8988T (cell line): ENCODE measurements at places on chromosomes 6 and 20.
A peak's percentile ranks its signal among the peaks of the same experiment; 100 is the strongest.

GRCh38 chr20:8621001-8621400, 447.9 kb upstream of the PLCB4 start:
- no peak for DNase-seq

- DNase-seq, result no peak
These were observed 11.2 kb upstream of the MMP24 start for GRCh38 chr20:35215066-35215956.

DNA sequence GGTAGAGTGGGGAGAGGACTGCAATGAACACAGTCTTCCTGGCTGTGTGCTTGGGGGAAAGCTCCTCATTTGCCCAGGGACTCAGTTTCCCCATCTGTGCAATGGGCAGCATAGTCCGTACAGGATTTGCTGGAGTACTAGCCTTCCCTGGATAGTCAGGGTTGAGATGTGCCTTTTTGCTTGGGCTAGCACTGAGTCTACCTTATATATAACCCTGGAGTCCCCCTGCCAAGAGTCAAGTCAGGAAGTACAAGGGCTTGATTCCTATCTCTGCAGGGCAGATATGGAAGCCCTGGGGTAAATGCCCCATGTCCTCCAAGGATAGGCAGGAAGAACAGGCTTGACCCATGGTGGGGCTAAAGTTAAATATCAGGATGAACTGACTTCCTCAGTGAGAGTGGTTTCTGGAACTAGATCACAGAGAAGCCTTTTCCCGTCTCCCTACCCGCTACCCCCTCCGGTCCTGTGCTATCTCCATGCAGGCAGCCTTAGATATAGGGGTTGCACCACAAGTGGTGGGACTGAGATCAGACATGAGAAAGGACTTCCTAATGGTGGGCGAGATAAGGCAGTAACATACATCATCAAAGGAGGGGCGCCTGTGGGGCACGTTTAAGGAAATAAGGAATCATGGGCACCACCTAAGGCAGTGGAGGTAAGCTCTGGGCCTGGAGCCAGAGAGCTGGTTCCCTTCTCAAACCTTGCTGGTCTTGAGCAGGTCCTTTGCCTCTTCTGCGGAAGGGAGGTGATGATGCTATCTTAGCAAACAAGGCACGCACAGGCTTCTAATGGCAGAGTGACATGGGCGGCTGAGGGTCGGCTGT, 157.9 kb downstream of the MRPL14 start:
- no peak for DNase-seq

DNA sequence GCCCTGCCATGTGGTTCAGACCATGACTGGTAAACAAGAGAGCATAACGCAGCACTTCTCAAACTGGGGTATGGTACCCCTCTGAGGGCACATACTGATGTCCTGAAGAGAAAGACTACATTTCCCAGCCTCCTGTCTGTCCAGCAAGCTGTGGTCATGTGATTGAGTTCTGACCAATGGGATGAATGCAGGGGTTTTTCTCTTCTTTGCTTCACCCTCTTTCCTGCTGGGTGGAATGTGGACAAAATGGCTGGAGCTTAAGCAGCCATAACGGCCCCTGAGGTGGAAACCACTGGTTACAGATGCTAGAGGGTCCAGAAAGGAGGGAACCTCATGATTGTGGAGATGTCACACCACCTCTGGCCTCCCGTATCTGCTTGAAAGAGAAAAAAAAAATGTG, 19.4 kb upstream of the KCNB1 start:
- DNase-seq, result no peak

- DNase-seq, result no peak
These were observed 1.7 kb downstream of the RANBP9 start for GRCh38 chr6:13709689-13710551.

GRCh38 chr6:42162812-42163211, 10.4 kb upstream of the GUCA1A start:
- no peak for DNase-seq

- peak; percentile 85 for DNase-seq
These were observed at the start of gene GMNN for GRCh38 chr6:24774696-24775519. Gene GMNN, plus strand, starts transcription at chr6:24774937. Its CDS starts 2,310 bp downstream, at chr6:24777247.

GRCh38 chr6:142152746-142153145, 5.7 kb downstream of the VTA1 start:
- no peak for DNase-seq

- DNase-seq, result no peak
These were observed 125.9 kb upstream of the MLN start for GRCh38 chr6:33929575-33930288.

DNA sequence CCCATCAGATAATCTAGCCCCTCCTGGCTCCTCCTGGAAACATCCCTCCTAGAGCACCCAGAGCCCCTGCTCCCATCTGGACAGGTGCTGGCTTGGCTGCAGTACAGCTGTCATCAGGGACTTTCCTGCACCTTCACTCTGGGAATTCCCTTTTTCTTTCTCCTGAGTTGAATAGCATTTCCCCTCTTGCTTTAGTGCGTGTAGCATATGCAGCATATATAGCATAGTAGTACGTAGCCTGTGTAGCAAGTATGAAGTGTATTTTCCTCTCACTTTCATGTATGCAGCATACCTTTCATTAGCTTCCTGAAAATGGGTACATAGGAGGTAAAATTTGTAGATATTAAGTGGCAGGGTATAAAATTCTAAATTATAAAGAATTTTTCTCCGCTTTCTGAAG, 352.9 kb downstream of the ESR1 start:
- no peak for DNase-seq

- DNase-seq, result no peak
These were observed 166.0 kb downstream of the VEGFA start for GRCh38 chr6:43935921-43936439.

DNA sequence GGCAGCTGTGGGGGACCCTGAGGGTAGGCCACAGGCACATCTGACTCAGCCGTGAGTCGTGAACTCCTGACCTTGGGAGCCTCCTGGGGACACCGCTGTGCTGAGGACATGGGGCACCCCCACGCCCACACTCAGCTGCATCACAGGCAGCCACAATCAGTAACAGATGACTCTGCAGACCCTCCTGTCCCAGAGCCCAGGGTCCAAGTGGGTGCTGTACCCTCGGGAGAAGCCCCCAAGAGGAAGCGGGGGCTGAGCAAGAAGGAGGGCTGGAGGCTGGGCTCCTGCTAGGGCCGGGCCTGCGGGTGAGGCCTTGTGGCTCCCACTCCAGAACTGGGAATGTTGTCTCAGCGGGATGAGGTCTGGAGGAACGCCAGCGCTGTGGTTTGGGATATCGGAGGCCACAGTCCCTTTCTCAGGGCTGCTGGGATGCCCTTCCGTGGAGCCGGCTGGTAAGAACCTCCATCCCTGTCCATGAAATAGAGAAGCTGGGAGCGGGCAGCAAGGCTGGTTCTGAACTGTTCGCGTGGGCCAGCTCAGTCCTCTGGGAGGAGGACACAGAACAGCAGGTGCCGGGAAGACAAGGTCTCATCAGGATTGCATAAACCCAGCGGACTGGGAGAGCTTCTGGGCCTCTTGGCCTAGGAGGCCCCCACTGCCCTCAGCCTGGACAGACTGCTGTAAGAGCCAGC, 3.1 kb upstream of the LAMA5 start:
- DNase-seq, result peak; percentile 82

GRCh38 chr20:16676891-16677290, 52.9 kb upstream of the SNRPB2 start:
- no peak for DNase-seq

- DNase-seq, result no peak
These were observed 14.3 kb downstream of the ENPP1 start for GRCh38 chr6:131822119-131822518.

DNA sequence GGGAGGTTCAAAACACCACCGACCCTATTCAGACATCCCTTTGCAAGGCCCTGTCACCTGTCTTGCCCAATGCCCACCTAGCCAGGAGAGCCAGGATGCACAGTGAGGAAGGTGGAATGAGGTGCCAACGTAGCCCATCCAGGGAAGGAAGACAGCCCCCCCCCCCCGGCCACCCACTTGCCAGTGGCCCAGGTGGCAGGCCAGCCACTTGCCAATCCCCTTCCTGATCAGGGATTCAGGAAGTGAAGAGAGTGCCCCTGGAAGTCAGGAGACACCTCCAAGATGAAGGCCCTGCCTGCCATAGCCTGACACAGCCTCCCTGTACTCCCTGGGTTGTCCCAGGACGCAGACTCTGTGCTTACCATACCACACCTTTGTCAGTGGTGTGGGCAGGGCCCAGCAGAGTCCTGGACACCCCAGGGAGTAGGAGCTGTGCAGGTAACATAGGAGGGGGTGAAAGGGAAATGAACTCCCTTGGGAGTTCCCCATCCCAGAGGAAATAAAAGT, 54.7 kb downstream of the MRPL14 start:
- DNase-seq, result no peak

DNA sequence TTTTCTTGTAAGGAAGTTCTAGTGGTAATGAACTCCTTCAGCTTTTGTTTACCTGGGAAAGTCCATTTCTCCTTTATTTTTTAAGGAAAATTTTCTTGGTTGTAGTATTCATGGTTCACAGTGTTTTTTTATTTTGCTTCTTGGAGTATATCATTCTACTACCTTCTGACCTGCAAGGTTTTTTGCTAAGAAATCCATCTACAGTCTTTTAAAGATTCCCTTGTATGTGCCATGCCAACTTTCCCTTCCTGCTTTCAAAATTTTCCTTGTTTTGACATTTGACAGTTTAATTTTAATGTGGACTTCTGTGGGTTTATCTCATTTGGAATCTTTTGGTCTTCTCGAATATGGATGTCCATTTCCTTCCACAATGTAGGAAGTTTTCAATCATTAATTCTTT, 855.6 kb downstream of the TBC1D32 start:
- no peak for DNase-seq

DNA sequence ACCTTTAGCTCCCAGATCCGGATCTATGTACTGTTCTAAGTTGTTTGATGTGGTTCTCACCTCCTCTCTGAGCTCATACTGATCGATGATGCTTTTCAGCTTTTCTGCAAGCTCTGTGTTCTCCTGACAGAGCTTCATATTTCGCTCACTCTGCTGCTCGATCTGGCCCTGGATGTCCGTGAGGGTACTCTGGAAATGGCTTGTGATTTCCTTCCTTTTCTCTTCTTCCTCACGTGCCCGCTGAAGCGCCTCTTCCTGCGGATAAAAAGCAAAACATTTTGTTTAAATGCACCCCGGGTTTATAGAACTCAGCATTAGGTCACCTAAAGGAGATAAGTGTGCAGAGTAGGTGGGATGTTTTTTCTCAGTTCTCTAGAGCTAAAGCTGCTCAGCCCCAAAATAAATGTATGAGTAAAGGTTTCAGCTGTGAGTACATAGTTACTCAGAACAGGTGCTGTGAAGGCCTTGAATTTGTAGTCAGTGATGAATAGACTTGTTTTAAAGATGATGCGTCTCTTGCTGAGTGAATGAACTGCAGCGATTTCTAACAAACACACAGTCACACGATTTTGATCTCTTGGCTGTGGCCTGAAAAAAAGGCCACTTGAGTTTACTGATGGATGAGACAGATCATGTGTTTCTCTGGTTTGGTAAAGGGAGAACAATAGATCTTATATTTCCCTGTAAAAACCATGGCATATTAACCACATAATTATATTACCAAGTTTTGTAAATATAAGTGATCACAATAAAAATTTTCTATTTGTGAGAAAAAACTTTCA, 29.1 kb downstream of the TXLNB start:
- no peak for DNase-seq

DNA sequence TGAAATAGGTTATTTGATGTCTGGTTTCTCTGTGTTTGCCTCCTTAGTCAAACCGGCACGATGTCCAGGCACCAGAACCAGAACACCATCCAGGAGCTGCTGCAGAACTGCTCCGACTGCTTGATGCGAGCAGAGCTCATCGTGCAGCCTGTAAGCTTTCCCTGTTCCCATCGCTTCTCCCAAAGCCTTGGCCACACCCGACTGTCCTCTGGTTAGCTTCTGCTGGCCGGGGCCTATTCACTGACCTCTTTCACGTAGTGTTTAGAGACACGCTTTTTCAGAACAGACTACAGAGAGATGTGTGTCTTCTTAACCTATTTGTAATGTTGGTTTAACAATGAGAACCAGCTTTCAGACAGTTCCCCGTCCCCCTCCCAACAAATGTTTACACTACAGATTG, 14.2 kb downstream of the DSP start:
- no peak for DNase-seq

DNA sequence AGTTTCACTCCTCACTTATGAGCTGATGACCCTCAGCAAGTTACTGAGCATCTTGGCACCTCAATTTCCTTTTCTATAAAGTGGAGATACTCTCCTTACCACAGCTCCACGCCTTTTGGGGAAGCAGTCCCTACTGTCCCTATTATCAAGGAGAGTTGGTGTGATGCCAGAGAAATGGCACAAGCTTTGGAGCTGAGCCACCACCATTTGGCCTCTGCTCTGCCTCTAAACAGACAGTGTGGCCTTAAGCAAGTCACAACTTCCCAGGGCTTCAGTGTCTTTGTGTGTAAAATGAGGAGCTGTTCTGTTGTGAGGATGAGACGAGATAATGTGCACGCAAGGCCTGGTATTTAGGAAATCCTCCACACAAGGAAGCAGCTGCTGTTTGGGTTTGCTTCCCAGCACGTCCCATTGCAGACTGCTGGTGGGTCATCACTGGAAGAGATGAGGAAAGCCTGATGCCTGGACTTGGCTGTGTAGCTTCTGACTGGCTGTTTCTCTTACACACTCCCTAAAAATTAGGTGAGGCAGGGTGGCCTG, 18.5 kb downstream of the NSFL1C start:
- DNase-seq, result no peak

DNA sequence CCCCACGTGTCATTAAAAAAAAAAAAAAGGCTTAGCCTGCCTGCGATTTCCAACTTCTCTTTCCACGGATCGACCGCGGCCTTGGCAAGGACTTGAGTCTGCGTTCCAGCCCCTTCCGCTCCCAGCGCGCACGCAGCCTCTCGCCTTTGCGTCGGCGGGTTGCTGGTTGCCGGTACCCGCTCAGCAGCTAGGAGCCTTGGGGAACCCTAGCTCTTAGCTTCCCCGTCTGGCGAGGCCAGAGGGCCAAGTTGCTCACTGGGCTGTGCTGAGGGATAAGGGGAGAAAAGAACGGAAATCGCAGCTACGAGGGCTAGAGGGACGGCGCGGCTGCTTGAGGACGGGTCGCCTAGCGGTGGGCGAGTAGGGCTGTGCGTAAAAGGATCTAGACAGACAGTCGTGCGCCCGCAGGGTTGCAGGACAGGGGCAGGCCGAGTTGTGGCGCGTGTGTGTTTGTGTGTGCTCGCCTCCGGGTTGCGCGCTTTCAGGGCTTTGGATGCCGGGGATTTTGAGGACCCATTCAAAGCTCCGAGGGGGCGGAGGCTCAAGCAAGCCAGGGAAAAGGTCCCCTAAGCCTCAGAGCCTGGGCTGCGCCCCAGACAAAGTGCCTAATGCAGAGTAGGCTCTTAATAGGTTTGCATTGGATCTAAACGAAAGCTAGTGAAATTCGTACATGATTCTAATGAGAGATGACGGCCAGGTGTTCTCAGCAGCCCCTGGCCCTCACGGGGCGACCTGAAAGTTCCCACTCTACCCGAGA, 40.5 kb upstream of the OSTM1 start:
- no peak for DNase-seq

DNA sequence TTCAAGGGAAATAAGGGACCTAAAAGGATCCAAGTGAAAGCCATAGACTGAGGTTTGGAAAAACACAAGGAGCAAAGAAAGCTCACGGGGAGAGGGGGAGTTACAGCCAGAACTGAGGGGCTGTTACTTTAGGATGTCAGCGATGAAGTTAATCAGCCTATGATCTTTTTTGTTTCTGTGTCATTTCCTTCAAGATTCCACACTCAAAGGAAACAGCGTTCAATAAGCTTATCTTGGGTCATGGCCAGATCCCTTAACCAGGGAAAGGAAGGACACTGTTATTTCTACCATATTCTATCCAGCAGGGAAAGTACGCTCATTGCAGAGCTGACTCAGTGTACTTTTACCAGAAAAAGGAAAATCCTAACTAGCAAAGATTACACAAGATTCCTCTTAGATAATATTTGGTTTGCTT, 132.8 kb downstream of the PFDN4 start:
- DNase-seq, result no peak

- DNase-seq, result no peak
These were observed 54.9 kb upstream of the FRMD1 start for GRCh38 chr6:168133687-168134559.
